ENCODE measurements at places on chromosomes 12 and 14.

DNA sequence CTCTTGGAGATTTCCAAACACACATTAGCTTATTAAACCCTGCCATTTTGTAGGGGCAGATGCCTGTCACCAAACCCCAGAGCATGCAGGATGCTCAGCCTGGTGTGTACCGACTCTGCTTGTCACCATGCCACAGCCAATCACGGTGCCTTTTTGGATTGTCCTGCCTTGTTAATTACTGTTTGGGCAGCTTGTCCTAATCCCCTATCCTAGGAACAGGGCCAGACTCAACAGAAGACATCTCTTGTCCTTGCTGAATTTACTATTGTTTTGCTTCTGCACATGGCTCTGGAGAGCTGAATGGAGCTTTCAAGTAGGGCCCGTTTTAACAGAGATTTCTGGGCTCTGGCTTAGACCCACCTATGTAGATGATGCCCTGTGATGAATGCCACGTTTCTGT lies 388.5 kb downstream of the AACS start:
- DNase-seq, result no peak

DNA sequence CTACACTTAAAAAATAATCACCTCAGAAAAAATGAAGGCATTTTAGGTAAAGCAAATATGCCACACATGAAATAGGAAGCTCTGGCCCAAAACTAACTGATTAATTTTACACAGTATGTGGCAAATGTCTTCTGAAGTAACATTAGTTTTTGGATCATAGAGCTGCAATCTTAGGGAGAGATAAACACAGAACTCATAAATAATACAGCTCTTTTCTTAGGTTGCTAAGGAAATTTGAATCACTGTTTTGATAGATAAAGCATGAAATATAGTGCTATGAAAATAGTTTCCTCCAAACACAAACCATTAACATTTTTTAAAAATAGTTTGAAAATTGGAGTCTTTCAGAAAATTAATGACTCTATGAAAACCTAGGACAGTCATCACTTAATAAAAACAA lies 15.0 kb downstream of the RASSF9 start:
- DNase-seq, result no peak

DNA sequence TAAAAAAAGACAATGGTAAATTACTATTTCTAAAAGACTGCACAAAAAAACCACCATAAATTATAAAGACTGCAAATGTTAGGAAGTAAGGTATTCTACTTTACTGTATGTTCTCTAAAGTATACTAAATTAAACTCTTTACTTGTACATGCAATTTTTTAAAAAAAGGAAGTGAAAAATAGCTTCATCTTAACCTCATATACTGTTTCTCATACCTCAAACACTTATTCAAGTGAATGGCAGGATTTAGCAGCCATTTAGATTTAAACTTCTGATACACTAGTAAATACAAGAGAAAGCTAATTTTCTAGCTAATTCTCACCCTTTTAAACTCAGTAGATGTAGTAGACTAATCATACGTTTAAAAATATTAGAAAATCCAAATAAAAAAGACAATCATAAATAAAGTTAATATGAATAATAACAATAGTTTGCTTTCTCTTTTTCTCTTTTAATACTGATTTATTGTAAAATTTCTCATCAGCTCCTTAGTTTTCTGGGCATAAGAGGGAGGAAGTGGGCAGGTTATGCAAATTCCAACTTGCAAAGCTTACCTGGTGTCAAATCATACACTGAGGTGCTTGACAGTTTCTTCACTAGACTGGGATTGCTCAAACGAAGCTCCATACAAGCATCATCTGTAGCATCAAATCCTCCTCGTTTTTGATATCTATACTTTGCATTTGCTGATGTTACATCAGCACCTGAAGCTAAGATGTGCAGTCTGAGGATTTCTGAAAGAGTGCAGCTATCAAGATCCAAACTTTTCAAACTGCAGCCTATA lies 71.0 kb upstream of the CFL2 start:
- no peak for DNase-seq

DNA sequence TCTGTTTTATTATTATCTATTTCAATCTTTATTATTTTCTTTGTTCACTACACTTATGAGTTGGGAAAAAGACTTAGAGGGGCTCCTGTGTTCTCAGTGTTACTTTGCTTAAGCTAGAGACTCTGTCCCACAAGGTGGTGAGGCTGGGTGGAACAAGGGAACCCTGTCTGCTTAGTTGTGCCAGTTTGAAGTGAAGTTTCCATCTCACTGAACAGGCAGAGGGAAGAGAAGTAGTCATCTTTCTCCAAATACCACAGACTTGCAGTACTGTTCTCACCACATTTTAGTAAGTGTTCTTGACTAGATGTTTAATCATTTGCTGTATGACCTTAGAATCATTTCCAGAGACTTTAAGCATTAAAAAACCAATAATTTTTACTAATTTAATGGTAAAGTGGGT lies 195.7 kb upstream of the NEDD1 start:
- no peak for DNase-seq

All from retinal pigment epithelial cell (primary cell).